ENCODE measurements at places on chromosomes 1 and 21.

DNA sequence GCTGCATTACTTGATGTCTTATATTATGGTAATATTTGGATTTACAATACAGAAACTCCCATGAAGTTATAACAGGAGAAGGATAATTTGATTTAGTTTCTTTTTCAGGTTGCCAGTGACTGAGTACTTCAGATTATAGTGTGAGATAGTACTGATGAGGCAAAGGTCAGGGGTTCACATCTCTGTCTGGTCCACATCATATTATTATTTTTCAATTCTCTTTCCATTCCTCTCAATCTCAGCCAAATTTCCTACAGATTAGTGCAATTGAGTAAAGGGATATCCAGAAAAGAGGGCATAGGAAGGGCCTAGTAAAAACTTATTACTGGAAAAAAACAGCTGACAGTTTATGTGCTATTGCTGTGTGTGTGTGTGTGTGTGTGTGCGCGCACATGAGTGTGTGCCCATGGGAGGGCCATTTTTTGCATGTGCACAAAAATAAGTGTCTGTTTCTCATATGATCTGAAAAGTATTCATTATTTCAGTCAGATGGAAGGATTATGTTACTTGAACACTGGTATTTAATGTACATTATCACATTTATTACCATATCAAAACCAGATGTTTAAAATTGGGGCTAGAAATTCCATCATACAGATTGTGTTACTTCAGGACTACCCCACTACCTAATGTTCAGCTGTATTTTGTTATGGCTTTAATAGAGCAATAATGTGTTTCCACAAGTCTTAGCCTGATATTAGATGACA is 78.3 kb upstream of the KCNK2 start:
- DNase-seq, result no peak

- no peak for DNase-seq
These were observed 152.4 kb downstream of the GABPA start for GRCh38 chr21:25887166-25887565.

DNA sequence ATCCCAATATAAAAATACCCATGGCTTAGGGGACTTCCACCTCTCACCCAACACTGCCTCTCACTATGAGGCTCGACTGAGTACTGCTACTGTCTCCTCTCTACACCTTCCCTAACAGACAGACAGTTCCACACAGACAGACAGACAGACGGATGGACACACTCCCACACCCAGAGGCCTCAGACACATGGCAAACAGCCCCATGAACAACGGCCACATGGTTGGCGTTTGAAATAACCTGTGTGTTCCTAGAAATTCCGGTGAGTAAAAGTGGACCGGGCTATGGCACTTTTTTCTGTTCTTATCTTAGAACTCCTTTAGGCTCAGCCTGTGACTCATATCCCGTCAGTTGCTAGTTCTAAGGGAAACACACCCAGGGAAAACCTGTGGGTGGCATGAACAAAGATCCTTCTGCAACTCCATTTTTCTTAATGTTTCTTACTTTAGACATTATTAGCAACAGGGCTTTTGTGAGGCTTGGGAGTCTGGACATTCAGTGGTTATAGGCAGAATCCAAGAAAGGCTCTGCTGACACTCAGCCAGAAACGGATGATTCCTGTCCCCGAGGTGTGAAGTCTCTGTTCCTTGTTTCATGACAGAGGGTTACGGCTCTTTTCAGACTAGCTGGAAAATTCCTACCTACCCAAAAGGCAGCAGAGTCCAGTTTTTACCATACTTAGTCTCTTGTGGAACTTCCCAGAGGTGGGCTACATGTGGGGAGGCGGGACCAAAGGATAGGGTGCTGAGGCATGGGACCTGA is 90.5 kb upstream of the TLR5 start:
- DNase-seq, result no peak

GRCh38 chr1:237911911-237912310 is 21.2 kb upstream of the ZP4 start:
- DNase-seq, result no peak

DNA sequence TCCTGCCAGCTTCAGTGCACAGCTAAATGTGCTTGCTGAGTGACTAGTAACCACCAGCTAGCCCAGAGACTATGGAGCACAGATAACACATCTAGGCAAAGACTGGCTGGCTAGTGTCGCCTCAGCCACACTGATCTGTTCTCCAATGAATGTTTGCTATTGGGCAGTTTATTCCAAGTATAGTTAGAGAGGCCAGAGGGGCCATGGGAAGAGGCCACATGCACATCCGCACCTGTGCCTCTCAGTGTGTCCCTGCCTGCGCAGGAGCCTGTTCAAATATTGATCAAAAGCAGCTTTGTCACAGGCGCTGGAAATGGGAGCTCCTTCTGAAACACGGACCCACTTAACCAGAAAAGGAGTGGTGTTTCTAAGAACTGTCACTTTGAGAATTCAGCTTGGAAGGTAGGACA is 51.3 kb upstream of the ATP1A1 start:
- DNase-seq, result no peak

DNA sequence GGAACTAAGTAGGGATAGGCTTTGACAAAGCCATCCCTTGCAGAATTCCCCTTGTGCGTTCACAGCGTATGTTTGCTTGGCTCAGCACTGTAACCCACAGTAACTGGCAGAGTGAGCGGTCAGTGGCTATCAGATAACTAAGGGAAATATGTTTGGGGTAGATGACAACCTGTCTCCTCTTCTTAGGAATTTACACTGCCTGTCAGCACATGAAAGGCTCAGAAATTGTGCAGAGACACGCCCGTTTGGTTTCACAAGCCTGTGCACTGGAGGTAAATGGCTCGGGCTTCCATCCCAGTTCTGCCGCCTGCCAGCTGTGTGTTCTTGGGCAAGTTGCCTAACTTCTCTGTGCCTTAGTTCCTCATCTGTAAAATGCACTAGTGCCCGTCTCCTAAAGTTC is 101.2 kb downstream of the PRDM2 start:
- DNase-seq, result no peak

- no peak for DNase-seq
These were observed 30.4 kb downstream of the IFNGR2 start for GRCh38 chr21:33433425-33434114.

- DNase-seq, result peak; percentile 20
These were observed 1.8 kb downstream of the AGPAT3 start for GRCh38 chr21:43866659-43867331.

DNA sequence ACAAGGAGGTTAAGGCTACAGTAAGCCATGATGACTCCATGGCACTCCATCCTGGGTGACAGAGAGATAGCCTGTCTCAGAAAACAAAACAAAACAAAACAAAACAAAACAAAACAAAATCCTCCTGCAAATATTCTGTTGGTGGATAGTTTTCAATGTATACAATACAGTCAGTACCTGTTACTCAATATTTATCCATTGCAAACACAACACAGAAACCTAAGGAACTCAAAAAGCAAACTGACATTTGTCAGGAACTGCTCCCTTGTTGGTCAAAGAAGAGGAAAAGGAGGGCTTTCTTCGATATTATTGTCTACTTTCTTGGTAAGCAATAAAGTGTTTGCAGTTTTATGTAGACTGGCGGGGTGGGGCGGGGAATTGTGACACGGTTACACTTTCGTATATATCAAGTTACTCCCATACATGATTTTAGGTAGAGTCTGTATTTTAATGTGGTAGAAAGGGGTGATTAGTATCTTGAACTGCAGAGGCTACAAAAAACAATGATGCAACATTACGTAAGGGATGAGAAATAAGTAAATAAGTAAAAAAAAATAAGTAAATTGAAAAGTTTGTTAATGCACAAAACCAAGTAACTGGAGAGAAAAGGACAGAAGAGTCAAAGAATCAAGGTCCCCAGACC is 31.8 kb downstream of the APP start:
- no peak for DNase-seq

DNA sequence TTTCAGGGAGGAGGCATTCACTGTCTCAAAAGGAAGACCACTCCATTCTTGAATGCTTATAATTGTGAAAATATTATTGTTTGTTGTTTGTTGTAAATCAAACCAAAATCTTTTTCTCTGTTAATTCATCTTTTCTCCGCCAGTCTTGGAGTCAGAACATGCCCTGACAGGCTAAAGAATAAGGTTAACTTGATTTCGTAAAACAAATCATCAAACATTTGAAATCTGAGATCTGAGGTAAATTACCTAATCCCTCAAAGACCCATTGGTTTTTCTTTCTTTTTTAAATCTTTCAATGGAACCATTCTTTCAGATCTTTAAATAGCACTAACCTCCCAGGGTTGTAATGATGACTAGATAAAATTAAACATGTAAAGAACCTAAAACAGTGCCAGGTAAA is 430.1 kb upstream of the PTBP2 start:
- no peak for DNase-seq

DNA sequence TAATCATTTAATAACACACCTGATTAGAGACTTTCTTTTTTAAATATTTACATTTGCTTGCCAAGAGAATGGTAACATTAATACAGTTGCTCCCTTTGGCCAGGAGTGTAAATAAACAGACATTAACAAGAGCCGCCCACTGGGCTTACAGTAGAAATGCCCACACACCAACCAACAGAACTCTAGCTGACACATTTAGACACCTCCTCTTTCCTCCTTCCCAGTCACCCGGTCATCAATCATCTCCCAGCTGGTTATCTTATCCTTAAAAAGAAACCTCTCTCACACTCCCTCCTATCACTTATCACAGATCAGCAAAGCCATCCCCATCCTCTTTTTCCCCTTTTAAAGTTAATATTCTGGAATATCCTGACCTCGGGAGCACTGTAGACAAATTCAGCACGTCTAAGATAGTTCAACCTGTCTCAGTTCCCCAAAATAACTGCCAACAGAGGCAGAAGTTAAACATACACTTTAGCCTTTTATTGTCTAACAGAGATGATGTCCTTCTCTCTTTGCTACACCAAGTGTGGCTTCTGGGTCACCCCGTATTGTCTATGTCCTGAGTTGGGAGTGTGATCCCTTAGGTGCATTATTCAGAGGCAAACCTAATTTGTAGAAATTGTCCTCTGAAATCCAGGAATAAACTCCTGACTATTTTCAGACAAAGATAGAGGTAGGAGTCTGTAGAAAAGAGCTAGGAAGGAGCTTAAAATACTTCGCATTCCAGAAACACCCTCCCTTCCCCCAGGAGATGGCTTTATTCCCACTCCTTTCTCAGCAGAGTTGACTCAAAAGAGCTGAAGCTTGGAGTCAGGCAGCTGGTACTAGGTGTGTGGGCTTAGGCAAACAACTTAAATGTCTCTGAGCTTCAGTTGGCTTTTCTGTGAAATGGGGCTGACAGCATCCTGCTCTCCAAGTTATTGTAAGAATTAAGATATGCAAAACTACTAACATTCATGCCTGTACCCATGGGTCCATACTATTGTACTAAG is 8.8 kb downstream of the MYCL start:
- no peak for DNase-seq

GRCh38 chr1:245276445-245276844 is 121.7 kb downstream of the KIF26B start:
- no peak for DNase-seq

GRCh38 chr1:214603819-214604252 is 841 bp downstream of the CENPF start:
- DNase-seq, result no peak

DNA sequence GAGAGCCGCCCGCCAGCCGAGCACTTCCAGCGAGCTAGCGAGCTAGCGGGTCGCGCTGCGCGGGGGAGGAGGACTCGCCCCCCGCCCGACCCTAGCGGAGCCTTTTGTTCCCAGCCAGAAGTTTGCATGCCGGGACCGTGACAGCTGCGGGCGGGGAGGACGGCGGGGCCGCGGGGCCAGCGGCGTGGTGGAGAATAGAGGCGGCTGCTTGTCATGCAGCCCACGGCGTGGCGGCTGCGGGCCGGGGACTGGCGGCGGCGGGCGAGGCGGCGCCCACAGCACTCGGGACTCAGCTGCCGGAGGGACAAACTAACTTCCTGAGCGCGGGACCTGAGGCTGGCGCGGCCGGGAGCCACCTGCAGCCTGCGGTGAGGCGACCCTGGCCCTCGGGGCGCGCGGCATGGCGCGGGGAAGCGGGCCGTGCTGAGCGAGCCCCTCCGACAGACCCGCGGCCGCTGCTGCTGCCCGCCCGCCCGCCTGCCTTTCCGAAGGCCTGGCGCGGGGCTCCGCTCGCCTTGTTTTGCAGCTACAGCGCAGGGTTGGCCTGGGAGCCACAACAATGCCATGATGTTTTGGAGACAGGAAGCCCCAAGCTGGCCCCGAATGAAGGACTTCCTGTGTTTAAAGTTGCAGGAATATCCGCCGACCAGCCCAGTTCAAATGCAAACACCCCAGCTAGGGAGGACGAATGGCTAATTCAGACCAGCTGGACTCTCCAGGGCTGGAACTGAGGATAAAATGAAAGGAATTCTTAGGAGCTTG is 82.2 kb upstream of the BMP8A start:
- DNase-seq, result no peak

DNA sequence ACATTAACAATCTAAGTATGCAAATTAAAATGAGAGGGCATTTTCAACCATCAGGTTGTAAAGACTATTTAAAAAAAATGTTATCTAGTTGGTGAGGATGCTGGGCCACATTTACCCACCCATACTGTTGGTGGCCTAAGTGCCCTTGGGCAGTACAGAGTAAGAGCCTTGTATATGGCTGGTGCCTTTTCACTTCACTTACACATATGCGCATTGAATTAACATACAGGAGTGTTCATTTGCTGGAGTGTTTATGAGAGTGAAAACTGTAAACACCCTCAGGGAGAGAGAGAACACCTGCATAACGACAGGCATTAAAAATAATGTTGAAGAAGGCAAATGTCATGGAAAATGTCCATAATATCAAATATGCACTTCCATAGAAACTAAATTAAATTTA is 427.1 kb downstream of the PCP4 start:
- DNase-seq, result no peak

DNA sequence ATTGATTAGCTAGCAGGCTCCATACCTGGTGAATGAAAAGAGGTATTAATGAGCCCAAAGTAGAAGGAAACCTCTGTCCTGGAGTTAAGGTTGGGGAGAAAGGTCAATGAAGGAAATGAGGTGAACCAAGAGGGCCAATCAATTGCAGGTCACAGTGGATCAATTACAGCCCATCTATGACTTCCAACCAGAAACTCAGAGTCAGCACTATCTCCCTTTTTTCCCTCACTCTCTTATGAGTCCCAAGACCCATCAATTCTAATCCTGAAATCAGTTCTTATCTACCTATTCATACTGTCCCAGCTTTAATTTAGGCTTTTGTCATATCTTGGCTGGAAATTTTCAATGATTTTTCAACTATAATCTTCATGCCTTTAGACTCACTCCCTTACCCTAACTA is 433.2 kb upstream of the PKN2 start:
- no peak for DNase-seq

GRCh38 chr1:82268826-82269225 is 468.1 kb downstream of the ADGRL2 start:
- no peak for DNase-seq

GRCh38 chr1:114032271-114033215 is 53.3 kb downstream of the OLFML3 start:
- DNase-seq, result no peak

Data from naive thymus-derived CD8-positive, alpha-beta T cell (primary cell).